Urinary bladder (tissue), 4 donors: ENCODE measurements at places on chromosomes 13 and 19.
A peak's percentile ranks its signal among the peaks of the same experiment; 100 is the strongest.

GRCh38 chr19:40523322-40524047 lies 53.2 kb upstream of the SHKBP1 start:
- no peak for DNase-seq

DNA sequence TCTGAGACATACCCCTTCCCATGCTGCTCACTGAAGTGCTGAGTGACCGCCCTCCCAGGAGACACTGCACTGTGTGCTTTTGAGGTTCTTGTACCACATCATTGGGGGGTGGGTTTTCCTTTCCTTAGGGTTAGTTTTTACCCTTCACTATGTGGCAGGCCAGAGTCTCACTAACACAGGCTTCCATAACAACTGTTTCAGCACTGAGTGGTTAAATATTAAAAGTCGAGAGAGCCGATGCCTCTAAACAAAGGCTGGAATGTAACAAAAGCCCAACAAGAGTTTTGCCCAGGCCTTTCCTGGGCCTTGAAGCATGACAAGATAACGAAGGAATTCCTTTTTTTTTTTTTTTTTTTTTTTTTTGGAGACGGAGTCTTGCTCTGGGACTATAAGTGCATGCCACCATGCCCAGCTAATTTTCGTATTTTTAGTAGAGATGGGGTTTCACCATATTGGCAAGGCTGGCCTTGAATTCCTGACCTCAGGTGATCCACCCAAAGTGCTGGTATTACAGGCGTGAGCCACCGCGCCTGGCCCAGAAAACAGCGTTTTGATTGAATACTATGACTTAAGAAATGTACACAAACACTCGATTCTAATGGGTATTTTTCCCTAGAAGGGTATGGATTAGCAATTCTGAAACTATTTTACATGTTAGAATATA lies 46.5 kb downstream of the ZNF823 start:
- no peak for DNase-seq

DNA sequence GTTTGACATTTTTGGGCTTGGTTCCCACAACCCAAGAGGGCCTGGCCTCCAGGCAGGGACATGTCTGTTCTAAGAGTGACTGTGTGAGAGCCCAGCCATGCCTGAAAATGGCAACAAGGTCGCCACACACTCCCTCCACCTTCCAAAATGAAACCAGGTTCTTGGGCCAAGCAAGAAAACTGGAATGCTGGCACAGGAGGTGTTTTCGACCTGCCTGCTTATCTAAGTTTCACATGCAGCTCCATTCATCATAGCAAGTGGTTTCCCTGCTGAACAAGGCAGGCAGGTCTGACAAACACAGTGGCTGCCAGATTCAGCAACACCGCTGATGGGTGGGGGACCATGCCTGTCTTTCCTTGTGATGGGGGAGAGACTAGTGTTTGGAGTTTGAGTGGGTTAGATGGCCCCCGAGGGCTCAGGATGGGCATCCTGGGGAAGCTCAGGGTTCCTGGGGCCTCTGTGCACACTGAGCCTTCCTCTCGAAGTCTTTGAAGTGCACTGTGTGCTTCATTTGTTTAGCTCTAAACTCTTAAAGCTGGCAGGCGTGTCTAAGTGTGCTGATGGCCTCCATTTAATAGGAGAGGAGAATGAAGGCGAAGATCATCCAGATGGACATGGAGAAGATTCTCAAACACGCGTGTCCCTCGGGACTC lies 17.9 kb upstream of the GAS6 start:
- DNase-seq = no peak

- no peak for DNase-seq
These were observed 573.4 kb downstream of the EFNB2 start for GRCh38 chr13:105962080-105962479.

DNA sequence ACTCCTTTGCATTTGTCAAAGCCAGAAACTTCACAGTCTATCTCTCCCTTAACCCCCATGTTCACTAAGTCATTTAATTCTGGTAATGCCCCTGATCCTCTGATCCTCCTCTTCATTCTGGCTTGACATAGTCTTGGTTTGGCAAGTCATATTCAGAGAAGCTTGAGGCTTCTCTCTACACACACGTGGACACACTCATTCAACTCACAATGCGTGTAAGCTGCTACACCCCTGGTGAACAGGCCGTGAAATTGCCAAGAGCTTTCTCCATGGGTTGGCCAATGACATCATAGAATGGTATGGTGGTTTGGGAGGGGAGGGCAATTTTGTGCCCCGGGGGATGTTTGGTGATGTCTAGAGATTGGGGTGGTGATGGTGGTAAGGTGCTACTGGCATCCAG lies 47.9 kb upstream of the FLT1 start:
- DNase-seq = no peak

DNA sequence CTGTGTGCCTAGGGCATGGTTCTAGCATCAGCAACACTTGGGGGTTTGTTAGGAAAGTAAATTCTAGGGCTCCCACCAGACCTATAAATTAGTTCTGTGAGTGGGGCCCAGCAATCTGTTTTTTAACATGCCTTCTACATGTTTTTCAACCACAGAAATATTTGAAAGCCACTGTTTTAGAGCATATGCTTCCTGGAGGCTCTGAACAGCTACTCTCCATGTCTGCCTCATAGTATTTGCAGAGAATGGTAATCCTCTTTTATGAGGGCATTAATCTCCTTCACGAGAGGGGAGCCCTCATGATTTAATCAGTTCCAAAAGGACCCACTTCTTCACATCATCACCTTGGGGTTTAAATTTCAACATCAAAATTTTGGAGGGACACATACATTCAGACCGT lies 6.0 kb downstream of the SPATA13 start:
- DNase-seq = no peak

- no peak for DNase-seq
These were observed 14.9 kb downstream of the STK11 start for GRCh38 chr19:1220477-1220930.

GRCh38 chr13:34352958-34353357 lies 535.0 kb downstream of the RFC3 start:
- DNase-seq = no peak

GRCh38 chr13:21055016-21055415 lies 6.4 kb downstream of the LATS2 start:
- DNase-seq = no peak

- DNase-seq = no peak
These were observed 37.1 kb downstream of the TSHZ3 start for GRCh38 chr19:31312009-31312676.

DNA sequence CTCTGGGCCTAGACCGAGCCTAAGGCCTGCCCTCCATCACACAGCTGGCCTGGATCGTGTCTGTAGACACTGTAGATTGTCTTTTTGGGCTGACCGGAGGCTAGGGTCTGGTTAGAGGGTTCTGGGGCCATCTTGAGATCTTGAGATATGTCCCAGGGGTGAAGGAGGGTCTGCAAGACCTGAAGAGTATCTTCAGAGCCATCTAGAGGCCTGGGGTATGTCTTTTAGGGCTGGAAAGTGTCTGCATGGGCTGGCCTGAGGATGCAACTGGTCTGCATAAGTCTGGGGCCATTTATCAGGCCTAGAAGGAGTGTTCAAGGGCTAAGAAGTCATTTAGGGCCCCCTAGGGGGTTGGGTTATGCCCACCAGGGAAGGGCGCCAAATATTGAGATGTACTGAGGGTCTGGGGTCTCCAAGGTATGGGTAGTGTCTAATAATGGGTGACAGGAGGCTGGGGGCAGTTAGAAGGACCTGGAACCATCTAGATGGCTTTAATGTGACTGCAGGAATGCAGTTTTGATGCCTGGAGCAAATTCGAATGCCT lies 555 bp downstream of the SCAF1 start:
- DNase-seq = no peak

DNA sequence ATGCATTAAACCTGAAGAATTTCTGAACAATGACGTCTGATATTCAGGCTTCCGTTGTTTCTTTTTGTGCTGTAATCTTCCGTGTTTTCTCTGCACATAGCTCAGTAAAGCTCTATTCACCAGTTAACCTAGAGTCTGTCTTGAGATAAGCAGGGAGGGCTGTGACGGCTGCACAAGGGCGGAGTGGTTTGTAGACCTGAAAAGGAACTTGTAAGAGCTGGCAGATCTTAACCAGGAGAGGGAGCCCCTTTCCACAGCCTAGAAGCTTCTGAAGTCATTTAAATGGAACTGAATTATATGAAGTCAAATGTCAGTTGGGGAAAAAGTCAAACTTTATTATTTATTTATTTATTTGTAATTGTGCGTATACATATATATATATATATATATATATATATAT lies 27.5 kb downstream of the DPRX start:
- peak; percentile 72 for DNase-seq

GRCh38 chr19:39481676-39482075 lies 1.0 kb downstream of the TIMM50 start:
- DNase-seq = no peak

- no peak for DNase-seq
These were observed 6.2 kb downstream of the FAM32A start for GRCh38 chr19:16191216-16191908.

DNA sequence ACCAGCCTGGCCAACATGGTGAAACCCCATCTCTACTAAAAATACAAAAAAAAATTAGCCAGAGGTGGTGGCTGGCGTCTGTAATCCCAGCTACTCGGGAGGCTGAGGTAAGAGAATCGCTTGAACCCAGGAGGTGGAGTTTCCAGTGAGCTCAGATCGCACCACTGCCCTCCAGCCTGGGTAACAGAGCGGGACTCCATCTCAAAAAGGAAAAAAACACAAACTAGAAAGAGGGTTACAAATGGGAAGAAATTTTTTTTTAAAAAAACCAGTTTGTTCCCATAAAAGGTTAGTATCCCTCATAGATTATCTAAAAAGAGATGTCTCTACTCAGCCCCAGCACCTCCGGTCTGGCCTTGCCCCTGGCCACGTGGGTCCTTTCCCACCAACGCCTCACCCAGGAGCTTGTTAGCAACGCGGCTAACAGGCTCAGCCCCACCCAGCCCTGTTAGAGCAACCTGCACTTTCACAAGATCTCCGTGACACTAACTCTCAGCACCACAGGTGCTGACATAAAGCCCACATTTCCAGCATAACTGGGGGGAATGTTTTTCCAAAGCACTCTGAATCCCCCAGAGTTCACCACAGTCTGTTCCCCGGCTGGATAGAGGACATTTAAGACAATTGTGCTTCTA lies 4.3 kb downstream of the DMKN start:
- no peak for DNase-seq

- DNase-seq = no peak
These were observed 54.9 kb downstream of the COLGALT1 start for GRCh38 chr19:17610384-17610783.

DNA sequence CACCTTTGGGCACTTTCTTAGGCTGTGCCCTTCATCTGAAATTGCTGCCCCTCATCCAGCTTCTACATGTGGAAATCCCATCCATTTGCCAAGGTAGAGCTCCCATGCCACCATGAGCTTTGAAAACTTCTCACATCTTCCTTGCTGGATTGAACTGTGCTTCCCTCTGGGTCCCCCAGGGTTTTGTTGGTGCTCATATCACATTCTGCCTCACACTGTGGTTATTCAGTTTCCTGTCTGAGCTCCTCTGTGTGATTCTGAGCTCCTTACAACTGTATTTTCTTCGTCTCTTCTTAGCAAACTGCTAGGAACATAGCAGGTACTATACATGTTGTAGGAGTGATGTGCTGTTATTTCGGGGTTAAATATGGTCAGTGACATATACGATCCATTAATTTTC lies 74.9 kb upstream of the KL start:
- DNase-seq = no peak

- no peak for DNase-seq
These were observed 43.1 kb downstream of the NFIC start for GRCh38 chr19:3409346-3410064.
